Pons (tissue), 1 donor: ENCODE measurements at places on chromosomes 16 and 17.

DNA sequence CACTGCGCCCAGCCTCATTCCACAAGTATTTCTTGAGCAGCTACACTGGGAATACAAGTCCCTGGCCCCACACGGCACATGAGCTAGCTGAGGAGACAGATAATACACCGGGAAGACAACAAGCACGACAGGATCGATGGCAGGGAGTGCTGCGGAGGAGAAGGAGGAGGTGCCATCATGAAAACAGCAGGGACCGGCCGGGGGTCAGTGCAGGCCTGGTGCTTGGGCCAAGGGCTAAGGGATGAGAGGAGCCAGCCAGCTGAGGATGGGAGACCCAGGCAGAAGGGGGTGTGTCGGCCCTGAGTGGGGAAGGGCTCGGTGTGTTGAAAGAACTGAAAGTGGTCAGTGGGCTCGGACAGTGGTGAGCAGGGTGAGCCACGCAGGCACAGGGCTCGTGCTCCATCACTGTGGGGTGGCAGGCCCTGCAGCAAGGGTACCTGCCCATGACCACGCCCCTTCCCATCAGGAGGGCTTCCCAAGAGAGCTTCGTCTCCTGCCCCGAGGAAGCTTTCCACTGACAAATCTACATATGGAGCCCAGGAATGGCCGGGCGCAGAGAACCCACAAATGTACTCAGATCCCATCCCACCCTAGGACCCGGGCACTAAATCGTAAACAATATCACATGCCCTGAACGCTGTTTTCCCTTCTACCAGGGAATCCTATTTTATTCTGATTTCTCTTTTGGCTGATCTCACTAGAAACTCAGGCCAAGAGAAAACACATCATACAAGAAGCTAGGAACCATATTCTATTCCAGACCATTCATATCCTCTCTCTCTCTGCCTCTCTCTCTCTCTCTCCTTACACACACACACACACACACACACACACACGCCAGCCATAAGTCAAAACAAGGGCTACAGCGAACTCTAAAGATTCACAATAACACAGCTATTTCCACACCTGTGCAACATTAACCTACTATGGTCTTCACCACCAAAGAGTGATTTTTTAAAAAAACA lies 50.7 kb upstream of the TNRC6C start:
- no peak for DNase-seq

DNA sequence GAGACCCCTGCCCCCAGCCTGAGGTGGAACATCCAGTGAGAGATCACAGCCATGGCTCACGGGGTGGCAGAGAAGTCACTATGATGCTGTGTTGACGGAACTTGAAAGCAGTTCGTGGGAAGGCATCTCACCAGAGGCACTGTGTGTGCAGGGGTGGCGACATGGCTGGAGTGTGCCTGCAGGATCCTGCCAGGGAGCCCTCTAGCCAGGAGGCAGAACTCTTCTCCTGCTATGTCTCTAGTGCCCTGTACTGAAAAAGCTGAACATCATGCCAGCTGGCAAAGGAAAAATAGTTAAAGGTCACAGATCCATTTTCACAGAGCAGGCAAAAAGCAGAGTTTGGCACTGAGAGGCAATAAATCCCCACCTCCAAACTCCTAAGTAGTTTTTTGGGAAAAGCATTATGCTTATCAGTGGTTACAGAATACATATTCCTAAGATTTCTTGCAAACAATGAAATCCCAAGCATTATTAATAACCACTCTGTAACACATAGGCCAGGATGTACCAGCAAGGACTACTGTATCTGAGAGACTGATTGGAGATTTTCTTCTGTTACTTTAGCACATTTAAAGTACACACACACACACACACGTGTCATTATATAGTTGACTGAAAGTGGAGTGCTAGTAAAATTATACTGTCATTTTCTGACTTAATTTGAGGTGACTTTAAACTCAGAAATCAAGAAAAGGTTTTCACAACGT lies 36.8 kb downstream of the TNRC6C start:
- DNase-seq: peak; percentile 29

DNA sequence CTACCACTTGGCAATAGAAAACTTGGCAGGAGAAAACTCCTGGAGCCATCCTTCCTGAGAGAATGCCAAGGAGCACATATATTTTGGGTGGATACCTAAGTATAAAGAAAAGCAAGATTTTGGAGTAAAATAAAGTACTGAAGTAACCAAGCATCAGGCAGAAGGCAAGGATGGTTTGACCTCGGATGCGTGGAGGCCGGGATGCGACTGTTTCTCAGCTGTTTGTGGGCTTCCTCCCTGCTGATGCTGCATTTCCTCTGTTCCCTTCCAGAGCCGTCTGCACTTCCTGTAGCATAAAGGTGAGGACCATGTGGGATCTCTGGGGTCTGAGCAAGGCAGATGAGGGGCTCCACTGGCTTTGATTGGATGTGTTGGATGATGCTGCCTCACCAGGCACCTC lies 5.5 kb upstream of the TCF25 start:
- no peak for DNase-seq

- no peak for DNase-seq
These were observed 1.2 kb upstream of the KRT17 start for GRCh38 chr17:41625602-41626001.

- no peak for DNase-seq
These were observed 18.9 kb downstream of the ARSG start for GRCh38 chr17:68310152-68310551.

DNA sequence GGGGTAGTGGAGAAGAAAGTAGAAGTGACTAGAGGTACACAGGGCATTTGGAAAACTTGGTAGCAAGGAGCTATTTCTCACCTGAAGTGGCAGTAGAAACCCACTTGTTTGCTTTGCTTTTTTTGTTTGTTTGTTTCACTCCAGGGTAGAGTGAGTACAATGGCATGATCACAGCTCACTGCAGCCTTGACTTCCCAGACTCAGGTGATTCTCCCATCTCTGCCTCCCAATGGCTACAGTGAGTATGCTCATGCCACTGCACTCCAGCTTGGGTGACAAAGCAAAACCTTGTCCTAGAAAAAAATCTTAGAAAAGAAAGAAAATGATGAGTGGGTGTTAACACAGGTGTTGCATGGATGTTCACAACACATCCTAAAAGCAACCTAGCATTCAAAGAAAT lies 40.4 kb downstream of the SCNN1G start:
- no peak for DNase-seq

DNA sequence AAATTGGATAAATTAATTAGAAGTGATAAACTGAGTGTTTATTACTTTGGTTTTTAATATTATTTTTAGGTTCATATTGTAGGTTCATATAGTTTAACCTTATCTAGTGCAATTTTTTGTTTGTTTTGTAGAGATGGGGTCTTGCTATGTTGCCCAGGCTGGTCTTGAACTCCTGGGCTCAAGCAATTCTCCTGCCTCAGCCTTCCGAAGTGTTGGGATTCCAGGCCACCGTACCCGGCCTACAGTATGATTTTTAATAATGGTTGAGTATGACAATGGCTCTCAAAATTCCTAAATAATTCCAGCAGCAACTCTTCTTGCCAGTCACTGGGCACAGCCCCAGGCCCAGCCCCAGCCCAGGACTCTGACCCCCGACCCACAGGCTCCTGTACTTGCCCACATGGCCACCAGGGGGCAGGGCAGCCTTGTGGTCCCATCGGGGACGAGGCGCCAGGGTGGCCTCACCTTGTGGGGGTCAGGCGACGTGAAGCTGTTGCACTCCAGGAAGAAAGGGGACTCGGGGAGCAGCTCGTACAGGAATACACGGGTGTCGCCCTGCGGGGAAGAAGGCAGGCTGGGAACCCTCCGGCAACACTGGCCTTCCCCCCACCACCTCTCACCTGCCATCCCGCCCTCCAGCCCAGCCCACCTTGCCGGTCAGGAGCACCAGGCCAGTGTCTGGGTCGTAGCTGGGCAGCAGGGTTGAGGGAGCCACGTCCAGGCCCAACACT lies 7.9 kb upstream of the PAM16 start:
- DNase-seq: no peak
